Smooth muscle cell of bladder (primary cell): ENCODE measurements at places on chromosomes 2 and 18. TPM values are rescaled to one million over a fixed set of nuclear protein-coding genes. Genes with fewer than 3 reads are reported as not detected.

The DOCK10 gene
- 7.8 and 11.9 TPM in 2 replicates for total RNA-seq

The DNPEP gene
- 106 and 116 TPM in 2 replicates for total RNA-seq

The CFC1 gene
- total RNA-seq: not detected in 2 replicates

The UPP2 gene
- not detected in 2 replicates for total RNA-seq

The PDE11A gene
- total RNA-seq: under 0.01 TPM in 2 replicates

The SNORC gene
- total RNA-seq: 0.57 and 0.92 TPM in 2 replicates

The ANKRD23 gene
- total RNA-seq: 1.00 and 1.3 TPM in 2 replicates

The ANKRD62 gene
- not detected in 2 replicates for total RNA-seq

The FOXD4L1 gene
- under 0.01 and 0.09 TPM in 2 replicates for total RNA-seq

The CXCR2 gene
- total RNA-seq: not detected in 2 replicates

The LCT gene
- total RNA-seq: not detected in 2 replicates

The ESCO1 gene
- total RNA-seq: 10.2 and 13.8 TPM in 2 replicates

The SRBD1 gene
- total RNA-seq: 14.8 and 18.1 TPM in 2 replicates

The IL1RN gene
- 0.09 and 0.71 TPM in 2 replicates for total RNA-seq

The PRSS56 gene
- total RNA-seq: not detected in 2 replicates

The COBLL1 gene
- total RNA-seq: 4.4 and 8.0 TPM in 2 replicates

The MOGAT1 gene
- not detected in 2 replicates for total RNA-seq

The PMAIP1 gene
- total RNA-seq: 3.1 and 6.8 TPM in 2 replicates

The CHRND gene
- total RNA-seq: not detected in 2 replicates

The CCBE1 gene
- total RNA-seq: 16.6 and 21.7 TPM in 2 replicates

The RNMT gene
- total RNA-seq: 16.6 and 20.7 TPM in 2 replicates

The EVX2 gene
- under 0.01 TPM in 1 of 2 replicates, not detected in the other for total RNA-seq

The DSC2 gene
- under 0.01 TPM in 1 of 2 replicates, not detected in the other for total RNA-seq

The TMEM182 gene
- 1.6 and 3.3 TPM in 2 replicates for total RNA-seq

The STARD6 gene
- not detected in 2 replicates for total RNA-seq

The HOXD9 gene
- 0.18 and 0.28 TPM in 2 replicates for total RNA-seq

The UGT1A10 gene
- total RNA-seq: 0.43 and 0.83 TPM in 2 replicates

The L3MBTL4 gene
- under 0.01 and 0.28 TPM in 2 replicates for total RNA-seq
